ENCODE measurements at places on chromosomes 6 and 20.

- peak; percentile 16 for DNase-seq
Measured at GRCh38 chr20:37042986-37043972, 52.5 kb downstream of the RBL1 start.

GRCh38 chr6:49855221-49855620, 11.1 kb downstream of the CRISP1 start:
- no peak for DNase-seq

GRCh38 chr6:165244524-165245247, 64.7 kb downstream of the C6orf118 start:
- DNase-seq = no peak

GRCh38 chr6:75166773-75167172, 39.1 kb downstream of the COL12A1 start:
- no peak for DNase-seq

- DNase-seq = no peak
Measured at GRCh38 chr6:3139090-3139903, 18.0 kb downstream of the TUBB2A start.

DNA sequence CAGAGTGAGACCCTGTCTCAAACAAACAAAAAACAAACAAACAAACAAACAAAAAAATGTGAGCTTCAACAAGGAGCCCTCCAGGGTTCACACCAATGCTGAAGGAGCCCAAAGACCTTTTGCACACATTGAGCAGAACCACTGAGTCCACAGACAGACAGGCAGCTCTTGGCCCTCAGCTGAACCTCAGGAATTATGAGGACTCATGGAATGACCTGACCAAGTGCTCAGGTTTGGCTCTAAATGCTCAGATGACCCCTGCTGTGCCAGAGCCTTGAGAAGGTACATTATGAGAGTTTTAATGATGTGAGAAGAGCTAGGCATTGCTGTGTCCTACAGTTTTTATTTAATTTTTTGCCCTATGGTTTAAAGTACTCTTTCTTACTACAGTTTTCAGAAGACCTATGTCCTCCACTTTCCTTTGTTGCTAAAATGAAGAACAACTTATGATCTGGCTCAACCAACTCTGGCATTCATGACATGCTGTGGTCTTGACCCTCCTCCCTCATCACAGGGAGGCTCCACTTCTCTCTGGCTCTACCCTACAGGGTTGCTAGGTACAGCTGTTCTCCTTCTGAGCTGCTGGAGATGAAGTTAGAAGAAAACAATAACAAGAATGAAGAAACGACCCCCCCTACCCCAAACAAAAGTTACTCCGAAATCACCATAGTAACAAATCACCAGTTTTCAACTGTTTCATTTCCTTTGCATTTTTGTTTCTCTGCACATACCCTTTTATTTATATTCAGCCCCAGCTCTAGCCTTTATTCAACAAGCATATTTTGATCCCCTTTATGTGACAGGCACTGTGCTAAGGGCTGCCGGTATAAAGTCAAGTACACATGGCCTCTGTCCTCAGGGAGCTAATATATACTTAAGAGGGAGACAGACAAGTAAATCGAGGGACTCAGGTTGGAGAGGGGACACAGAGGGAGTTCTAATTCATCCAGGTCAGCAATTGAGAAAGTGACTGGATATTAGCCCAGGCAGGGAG, 128.7 kb upstream of the TRAF3IP2 start:
- DNase-seq = no peak

DNA sequence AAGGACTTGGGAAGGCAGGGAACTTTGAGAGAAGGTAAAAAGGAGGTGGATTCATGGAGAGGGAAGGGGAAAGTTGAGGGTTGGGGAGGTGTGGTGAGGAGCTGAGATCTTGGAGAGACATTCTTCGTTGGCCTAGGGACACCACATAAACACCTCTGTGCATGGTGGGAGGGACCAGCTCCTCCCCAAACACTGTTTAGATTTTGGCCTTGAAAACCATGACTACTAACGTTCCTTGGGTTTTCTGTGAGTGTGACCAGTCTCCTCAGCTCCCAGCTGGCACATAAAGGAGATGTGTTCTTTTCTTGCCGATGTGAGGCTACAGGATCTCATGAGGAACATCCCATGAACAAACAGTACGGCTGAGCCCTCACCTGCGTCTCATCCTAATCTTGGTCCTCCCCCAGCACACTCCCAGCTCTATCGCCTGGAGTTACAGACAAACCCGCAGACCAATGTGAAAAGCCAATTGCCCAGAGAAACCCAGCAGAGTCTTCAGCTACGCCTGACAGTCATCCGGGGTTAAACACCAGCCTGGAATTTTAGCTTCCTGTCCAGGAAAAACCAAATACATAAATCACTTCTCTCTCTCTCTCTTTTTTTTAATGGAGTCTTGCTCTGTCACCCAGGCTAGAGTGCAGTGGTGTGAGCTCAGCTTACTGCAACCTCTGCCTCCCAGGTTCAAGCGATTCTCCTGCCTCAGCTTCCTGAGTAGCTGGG, 22.0 kb upstream of the DDR1 start:
- no peak for DNase-seq

- DNase-seq = peak; percentile 55
Measured at GRCh38 chr6:35919827-35920751, 809 bp downstream of the SRPK1 start.

- no peak for DNase-seq
Measured at GRCh38 chr6:98880486-98880885, 46.1 kb downstream of the POU3F2 start.

GRCh38 chr20:44153636-44154043, 33.3 kb downstream of the JPH2 start:
- no peak for DNase-seq

GRCh38 chr6:17116117-17116440, 14.2 kb downstream of the STMND1 start:
- no peak for DNase-seq

DNA sequence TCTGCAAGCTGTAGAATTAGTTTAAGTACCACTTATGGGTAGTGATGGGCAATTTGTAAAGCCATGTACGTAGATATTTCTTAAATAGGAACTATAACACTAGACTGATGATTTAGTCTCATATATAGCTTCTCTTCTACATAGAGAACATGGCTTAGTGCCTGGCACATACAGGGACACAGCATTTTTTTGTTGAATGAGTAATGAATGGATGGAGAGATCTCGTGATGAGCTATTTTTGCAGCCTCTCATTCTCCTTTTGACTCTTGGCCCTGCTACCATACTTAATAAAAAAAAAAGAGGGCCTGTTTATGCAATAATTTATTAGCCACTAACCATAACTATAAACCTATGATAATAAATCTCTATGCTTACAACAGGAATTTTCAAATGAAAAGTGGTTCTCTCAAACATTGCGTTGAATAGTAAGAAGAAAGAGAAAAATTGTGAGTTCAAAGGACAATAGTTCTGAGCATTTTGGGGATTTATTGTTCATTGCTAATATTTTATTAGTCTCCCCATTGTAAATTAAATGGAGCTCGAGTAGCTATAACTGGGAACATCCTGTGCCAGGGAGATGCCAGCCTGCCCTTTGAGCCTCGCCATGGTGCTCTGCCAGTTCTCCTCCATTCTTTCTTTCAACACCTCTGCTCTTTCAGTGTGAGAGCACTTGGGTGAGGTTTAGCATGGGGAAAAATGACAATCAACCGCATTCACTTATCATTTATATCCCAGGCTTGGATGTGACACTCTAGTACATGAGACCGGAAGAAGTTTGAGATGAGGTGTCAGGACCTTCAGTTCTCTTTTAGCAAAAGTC, 14.7 kb upstream of the RCAN2 start:
- no peak for DNase-seq

- DNase-seq = no peak
Measured at GRCh38 chr20:17992847-17993513, 24.2 kb downstream of the MGME1 start.

GRCh38 chr20:53708129-53708968, 114.7 kb upstream of the ZNF217 start:
- peak; percentile 42 for DNase-seq

- DNase-seq = no peak
Measured at GRCh38 chr6:42714098-42714761, 8.2 kb downstream of the PRPH2 start.

Data from stimulated activated CD4-positive, alpha-beta T cell treated with anti-CD3 and anti-CD28 coated beads, TNF-alpha, amount 100 ng/mL, for 24 hours (primary cell).